Stimulated activated CD4-positive, alpha-beta T cell treated with anti-CD3 and anti-CD28 coated beads, Interleukin-2, amount 100 ng/mL, for 4 hours (primary cell): ENCODE measurements at places on chromosomes 16 and 17.
A peak's percentile ranks its signal among the peaks of the same experiment; 100 is the strongest.

DNA sequence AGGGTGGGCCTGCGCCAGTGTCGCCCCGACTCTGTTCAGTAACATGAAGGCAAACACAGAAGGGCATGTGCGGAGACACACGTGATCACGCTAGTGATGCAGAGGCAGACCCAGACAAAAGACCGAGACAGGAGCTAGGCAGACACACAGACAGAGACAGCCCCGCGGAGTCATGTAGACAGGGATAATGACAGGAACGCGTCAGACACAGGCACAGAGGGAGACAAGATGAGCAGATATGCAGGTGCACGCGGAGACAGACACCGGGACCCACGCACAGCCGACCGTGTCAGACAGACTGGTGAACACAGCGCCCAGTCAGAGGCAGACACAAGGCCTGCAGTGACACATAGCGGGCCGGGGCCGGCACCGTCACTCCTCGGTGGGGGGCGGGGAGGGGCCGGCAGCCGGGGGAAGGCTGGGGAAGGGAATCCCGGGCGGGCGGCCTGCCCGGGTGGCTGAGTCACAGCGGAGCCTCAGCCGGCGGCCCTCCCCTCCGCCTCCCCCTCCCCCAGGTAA is 7.4 kb downstream of the KDM6B start:
- peak; percentile 96 for DNase-seq

DNA sequence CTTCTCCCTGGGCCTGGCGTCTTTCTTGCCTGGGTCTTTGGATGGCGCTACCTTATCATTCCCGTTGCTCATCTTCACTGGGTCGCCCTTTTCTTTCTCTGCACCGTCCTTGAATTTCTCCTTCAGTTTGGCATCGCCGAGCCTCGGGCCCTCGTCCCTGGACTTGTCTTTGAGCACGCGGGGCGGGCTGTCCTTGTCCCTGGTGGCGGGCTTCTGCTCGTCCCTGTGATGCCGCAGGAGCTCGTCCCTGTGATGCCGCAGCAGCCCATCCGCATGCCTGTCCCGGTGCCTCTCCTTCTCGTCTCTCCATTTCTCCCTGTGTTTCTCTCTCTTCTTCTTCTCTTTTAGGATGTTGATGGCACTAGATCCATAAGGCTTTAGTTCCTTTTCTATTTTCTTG is 64.3 kb downstream of the ZNF778 start:
- DNase-seq, result no peak

DNA sequence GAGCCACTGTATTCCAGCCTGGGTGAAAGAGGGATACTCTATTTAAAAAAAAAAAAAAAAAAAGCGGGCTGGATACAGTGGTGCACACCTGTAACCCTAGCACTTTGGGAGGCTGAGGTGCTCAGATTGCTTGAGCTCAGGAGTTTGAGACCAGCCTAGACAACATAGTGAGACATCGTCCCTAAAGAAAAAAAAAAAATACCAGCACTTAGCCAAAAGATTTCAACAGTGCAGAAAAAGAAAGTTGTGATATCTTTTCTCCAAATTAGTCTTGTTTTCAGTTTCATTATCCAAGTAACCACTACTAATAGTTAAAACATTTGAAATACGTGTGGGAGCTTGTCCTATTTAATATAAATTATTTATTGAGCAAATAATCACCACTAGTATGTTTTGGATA is 48.7 kb downstream of the TENT4B start:
- no peak for DNase-seq

- no peak for DNase-seq
Measured at GRCh38 chr16:80280557-80280956, 260.2 kb upstream of the DYNLRB2 start.

DNA sequence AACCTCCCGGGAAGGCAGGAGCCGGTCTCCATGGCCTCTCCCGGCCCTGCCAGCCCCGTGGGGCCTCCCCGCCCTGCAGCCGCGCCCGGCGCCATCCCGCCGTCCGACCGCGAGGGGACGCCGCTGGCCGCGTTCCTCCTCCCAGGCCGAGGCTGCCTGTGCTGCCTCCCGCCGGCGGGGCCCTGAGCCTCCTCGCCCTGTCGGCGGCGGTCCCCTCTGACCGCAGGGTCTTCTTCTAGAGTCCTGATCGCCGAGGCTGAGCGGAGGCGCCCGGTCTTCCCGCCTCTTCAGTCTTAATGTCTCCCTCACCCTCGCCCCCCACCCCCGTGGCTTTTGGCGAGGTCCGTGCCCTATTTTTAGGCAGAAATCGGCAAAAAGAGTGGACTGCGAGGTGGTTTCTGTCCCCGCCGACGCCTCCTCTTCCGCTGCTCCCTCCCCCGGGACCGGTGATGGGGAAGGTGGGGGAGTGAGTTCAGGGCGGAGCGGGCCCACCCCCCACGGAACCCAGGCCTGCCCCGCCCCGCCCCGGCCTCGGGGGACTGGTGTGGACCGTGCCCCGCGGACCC is 794 bp upstream of the CPNE7 start:
- no peak for DNase-seq

DNA sequence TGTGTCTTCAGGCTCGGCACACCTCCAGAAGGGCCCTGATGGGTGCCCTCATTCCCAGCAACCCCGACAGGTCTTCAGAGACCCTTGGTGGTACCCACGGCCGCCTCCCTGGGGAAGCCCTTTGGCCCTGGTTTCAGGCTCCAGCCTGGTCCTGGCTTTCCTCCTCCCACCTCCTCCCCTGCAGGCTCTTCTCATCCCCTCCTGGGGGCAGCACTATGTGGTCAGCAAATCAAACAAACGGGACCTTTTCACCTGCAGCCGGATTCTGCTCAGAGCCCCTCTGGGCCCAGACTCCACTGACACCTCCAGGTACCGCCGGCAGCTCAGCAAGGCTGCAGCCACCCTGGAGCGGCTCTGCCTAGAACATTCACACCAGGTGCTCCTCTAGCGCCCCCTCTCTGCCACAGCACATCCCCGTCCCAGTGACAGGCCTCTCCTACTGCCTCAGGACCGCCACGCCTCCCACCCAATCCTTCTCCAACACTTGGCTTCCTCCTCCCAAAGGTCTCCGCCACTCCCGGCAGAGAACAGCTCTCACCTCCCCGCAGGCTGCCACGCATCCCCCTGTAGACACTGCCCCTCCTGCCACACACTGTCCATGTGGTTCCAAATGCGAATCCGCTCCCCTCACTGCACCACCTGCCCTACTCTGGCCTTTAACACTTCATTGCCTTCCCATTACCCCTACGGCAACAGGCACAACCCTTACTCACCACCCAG is 12.0 kb downstream of the CORO7 start:
- DNase-seq, result no peak

DNA sequence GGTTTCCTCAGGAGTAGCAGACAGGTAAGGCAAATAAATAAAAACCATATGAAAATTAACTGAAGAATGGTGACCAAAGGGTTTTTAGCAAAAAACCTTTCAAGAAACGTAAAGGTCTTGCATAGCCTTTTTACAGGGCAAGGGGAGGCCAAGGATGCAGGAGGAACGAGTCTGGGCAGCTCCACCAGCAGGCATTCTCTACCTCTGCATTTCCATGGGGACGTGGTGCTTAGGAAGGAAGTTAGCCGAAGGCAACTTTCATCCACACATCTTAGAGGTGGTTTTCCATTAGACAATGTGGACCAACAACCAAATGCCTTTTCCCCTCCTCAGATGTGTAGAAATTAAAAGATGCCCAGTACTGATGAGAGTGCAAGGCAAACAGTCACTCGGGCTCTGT is 20.7 kb downstream of the TOM1L2 start:
- DNase-seq, result no peak

GRCh38 chr17:75032720-75033280 is 14.0 kb downstream of the ATP5PD start:
- no peak for DNase-seq

DNA sequence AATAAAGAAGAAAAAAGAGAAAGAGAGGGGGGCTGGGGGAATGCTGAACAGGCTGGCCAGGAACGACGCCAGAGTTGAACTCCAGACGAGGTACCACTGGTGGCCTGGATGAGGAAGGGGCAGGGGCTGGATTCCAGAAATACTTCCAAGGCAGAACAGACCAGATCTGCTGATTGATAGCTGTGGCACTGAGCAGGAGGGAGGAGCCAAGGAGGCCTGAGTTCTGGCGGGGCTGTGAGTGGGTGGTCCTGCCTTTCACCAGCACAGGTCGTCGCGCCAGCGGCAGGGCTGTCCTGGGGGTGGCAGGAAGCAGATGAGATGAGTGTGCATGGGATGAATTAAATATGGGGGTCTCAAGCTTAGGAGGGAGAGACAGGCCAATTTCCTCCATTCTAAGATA is 5.5 kb downstream of the CCDC42 start:
- DNase-seq, result no peak

DNA sequence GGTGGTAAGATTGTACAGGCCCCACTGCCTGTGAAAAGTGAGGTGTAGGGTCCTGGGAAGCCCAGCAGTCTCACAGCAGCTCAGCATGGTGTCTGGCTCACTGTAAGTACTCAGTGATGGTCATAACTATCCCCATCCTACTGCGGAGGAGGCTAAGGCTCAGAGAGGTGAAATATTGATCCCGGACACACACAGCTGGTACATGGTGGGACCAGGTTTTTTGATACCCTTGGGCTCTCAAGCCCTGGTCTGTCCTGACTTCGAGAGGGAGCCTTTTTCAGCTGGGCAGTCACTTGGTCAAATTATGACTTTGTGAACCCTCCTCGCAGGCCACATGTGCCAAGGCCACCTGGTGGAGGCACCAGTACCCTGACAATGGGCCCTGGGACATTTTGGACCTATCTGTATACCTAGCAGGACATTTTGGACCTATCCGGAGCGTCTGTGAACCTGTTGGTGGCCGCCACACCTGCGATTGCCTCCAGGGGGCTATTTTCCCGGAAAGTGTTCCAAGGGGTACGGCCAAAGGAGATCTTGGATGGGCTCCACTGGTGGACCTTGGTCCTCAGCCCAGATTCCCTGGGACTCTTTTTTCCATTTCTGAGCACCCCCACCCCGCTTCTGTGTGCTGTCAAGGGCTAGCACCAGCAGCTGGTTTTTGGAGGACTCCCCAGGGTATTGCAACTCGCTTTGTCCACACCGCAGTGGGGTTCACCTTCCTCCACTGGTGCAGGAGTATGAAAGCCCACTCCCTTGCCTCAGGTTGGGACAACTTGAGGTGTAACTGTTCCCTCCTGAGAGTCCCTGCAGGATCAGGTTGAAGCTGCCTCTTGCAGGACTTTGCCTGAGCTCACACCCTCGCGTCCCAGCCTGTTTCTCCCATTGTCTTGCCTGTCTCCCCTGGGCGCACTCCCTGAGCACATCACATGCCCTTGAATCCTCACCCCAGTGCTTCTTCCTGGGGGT is 83.6 kb upstream of the NKD1 start:
- no peak for DNase-seq

- peak; percentile 45 for DNase-seq
Measured at GRCh38 chr17:65163990-65164495, 26.9 kb downstream of the RGS9 start.

DNA sequence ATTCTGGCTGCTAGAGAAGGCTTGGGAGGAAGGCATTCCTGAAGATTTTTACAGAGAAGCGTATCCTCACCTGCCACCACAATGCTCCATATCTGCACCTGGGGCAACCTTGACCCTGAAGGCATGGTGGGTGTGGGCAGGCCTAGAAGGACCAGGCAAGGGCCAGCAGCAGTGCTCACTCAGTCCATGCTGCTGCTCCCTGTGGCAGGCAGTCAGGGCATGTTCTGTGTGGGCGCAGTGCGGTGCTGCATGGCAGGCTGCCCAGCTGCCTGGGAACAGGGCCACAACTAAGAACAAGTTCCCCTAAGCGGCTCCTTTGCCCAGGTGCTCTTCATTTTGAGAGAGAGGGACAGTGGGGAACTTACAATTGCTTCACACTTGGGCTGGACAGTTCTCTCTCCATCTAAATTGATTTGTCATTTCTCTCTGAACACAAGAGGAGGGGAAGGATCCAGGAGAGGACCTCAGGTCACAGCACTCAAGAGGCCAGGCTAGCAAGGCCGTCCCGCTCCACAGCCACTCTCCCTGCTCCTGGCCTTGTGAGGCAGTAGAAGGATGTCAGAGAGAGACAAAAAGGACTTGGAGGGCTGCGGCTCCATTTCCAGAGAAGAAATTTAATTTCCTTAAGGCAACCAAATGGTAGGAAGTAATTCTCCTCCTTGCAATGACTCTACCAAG is 158.8 kb downstream of the AATF start:
- DNase-seq, result no peak

GRCh38 chr17:79355165-79355564 is 255.7 kb downstream of the RBFOX3 start:
- DNase-seq, result no peak

- DNase-seq, result no peak
Measured at GRCh38 chr16:83343935-83344366, 463.8 kb upstream of the HSBP1 start.

- DNase-seq, result no peak
Measured at GRCh38 chr16:7013990-7014389, 318.7 kb upstream of the RBFOX1 start.

DNA sequence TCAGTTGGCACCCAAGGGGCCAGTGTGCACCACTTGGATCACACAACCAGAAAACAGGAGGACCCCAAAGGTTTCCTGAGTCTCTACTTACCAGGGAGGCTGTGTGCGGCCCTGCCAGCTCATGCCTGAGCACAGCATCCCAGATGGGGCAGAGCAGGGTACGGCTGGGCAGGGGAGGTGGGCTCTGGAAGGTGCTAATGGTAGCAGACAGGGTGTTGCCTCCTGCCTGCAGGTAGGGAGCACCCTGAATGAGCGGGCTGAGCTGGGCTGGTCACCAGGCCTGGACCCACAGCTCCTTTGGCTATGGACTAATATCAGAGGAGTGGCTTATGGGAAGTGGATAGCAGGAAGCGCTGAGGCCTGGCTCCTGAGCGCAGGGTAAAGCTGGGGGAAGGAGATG is 14.6 kb downstream of the RECQL5 start:
- no peak for DNase-seq

DNA sequence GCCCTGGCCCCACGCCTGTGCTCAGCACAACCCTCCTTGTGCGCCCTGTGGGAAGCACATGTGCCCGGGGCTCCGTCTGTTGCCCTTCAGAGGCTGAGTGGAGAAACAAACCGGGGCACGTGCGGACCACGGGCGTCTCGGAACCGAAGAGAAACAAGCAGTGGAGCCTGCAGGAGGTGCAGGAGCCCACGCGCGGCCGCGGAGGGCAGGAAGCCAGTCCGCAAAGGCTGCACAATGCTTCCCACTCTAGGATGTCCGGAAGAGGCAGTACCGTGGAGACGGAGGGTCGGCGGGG is 75.5 kb upstream of the GNG13 start:
- DNase-seq, result no peak

- no peak for DNase-seq
Measured at GRCh38 chr17:17042851-17043460, 699 bp downstream of the MPRIP start.
